Stimulated activated CD8-positive, alpha-beta memory T cell treated with anti-CD3 and anti-CD28 coated beads, Interleukin-2, amount 100 ng/mL, for 1 hour (primary cell): ENCODE measurements at places on chromosomes 2 and 18.

GRCh38 chr2:74328573-74328972 lies 14.6 kb downstream of the SLC4A5 start:
- no peak for DNase-seq

GRCh38 chr2:102197389-102198137 lies 10.7 kb downstream of the IL1RL2 start:
- DNase-seq: no peak

DNA sequence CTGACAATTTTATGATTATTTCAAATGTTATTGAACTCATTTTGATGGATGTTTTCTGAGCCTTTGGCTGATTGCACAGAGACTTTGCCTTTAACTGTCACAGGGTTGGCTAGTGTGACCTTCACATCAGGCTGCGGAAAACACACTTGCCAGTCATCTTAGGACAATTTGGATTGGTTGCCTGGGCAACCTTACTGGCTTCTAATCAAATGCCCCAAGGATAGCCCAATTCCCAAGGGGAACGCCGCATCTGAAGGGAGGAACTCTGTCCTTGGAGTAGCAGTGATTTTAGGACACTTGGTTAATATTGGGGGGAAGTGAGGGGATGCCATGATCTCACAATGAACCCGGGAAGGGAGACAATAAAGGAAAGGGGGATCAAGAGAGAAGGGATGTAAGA lies 29.5 kb downstream of the OSBPL6 start:
- DNase-seq: no peak

- DNase-seq: no peak
Observed at GRCh38 chr2:157125685-157126084, 131.8 kb upstream of the GALNT5 start.

- no peak for DNase-seq
Observed at GRCh38 chr18:8389391-8390340, 219.6 kb upstream of the RAB12 start.

DNA sequence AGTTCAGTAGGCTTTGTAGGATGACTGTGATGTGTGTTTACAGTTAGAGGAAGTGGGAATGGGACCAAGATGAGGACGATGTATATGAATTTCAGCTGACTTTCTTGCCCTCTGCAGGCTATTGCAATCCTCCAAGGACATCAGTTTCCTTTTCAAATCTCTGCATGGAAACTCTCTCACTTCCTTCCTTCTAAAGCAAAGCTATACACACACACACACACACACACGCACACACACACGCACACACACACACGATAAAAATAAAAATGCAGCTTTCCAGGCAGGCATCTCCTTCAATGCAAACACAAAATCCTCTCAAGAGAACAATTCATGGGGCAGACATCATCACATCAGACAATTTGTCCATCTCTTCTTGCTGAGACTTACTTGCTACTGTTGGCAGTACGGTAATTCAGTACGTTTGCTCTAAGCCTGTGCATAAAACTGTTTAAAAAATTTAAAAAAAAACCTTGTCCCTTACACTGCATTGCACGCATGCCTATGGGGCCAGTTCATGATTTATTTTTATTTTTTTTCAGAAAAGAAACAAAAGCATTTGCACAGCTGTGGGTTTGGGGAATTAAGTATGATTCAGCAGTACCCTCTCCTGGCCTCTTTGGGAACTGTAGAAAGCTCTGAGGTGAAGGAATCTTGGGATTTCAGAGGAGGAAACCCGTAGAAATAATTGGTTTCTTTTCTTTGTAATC lies 27.1 kb upstream of the ICOS start:
- no peak for DNase-seq

- no peak for DNase-seq
Observed at GRCh38 chr2:50712569-50712968, 319.4 kb downstream of the NRXN1 start.

DNA sequence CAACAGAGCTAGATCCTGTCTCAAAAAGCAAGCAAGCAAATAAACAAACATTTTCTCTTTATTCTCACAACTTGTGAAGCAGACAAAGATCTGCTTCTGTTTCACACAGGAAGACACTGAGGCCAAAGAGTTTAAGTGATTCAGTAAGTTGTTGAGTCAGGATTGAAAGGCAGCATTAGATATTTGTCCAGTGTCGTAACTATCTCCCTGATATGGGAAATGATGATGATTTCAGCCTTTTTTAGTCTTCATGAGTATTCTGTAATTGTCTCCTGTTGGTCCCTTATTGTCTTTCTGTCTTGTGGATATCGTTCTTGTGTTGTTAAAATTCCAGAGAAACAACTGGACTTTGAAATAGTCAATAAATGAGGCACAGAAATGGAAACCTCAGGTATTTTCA lies 59.6 kb downstream of the GATA6 start:
- no peak for DNase-seq

DNA sequence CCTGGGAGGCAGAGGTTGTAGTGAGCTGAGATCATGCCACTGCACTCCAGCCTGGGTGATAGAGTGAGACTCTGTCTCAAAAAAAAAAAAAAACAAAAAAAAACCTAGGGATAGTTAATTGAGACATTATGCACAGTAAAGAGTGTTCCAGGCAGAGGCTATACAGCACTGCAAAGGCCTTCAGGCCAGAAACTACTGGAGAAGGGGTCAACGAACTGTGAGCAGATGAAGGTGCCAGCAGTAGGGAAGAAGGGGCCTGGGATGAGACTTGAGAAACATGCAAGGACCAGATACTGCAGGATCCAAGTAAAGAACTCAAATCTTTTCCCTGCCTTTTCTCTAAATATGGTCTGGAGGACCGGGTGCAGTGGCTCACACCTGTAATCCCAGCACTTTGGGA lies 26.0 kb upstream of the PCBP1 start:
- no peak for DNase-seq

DNA sequence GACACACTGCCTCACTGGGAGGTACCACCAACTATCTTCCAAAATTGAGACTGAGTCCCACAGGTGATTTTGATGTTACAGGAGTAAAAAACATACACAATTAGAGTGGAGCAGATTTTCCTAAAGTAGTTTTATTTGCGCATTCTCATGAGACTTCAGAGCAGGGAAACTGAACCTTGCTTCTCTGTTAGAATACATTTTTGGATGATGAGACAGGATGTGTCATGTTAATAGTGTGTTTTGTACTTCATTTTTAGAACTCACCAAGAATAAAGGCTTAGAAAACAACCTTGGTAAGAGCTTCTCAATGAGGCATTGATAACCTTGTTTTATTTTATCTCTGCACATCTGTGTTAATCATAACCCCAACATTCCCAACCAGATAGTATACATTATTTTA lies 310.2 kb upstream of the GALNT5 start:
- DNase-seq: no peak

DNA sequence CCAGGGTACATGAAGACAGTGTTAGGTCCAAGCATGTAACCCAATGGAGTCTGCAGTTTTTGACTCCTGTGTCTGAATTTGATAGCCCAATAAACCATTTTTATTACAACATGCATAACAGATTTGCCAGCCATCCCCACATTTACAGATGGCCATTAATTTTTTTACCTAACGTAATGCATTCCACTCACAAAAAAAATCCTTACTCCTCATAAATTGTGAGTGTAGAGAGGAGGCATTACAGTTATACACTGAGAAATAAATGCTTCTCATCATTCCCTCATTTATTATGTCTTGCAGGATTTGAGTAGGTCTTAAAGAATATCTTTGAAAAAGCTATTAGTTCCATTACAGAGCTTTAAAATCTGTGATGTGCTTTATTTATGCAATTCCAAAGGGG lies 193.8 kb downstream of the CMPK2 start:
- no peak for DNase-seq

GRCh38 chr18:68588169-68588568 lies 126.7 kb downstream of the TMX3 start:
- DNase-seq: no peak
